Substantia nigra (tissue), 51 donors: ENCODE measurements at places on chromosomes 3 and 15.

GRCh38 chr3:195699860-195700259, 20.9 kb upstream of the MUC20 start:
- no peak for DNase-seq

DNA sequence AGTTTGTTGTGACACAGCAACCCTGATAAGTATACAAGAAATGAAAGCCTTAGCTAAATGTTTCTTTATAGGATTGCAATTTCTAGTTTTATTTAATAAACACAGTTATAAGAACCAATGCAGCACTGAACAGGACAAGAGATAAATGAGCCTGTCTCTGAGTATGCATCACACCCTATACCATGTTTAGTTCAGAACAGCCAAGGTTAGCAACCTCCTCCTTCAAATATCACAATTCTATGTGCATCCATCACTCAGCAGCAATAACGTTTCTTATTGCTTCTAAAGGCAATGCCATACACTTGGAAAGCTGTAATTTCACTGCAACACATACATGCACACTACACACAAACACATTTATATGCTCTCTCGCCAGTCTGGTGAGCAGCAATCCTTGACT, 280.6 kb downstream of the PTPRG start:
- no peak for DNase-seq

GRCh38 chr15:82018201-82018600, 27.6 kb downstream of the MEX3B start:
- DNase-seq, result no peak

DNA sequence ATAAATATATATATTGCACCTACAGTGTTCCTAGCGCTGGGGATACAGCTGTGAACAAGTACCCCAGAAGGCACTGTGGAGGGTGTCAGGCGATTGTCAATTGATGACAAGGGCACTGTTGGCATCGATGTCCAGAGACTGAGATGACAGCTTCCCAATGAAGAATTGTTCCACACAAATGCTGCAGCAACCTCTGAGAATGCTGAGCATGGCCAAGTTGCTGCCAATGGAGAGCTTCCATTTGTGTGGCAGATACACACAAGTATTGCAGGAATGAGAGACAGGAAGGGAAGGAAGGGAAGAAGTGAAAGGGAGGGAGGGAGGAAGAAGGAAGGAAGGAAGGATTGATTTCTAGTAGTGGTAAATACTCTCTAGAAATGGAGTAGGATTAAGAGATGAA, 21.9 kb downstream of the LRTM1 start:
- DNase-seq, result no peak

GRCh38 chr15:41285285-41285684, 47.1 kb downstream of the OIP5 start:
- no peak for DNase-seq

DNA sequence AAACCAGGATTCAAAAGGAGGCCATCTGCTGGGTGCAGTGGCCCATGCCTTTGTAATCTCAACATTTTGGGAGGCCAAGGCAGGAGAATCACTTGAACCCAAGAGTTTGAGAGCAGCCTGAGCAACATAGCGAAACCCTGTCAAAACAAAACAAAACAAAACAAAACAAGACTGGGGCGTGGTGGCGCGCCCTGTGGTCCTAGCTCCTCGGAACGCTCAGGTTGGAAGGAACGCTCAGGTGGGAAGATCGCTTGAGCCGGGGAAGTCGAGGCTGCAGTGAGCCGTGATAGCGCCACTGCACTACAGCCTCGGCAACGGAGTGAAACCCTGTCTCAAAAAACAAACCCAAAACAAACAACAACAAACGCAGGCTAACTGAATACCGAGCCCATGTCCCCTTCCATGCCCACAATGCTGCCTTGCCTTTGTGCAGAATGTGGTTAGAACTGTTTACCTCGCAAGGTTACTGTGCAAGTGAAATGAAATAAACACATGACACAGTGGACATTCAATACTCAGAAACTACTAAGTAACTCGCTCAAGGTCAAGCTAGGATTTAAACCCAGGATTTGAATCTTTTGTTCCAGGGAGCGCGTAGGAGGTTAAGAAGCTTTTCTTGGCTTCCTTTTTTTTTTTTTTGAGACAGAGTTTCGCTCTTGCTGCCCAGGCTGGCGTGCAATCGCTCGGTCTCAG, 766 bp upstream of the EMC4 start:
- no peak for DNase-seq

DNA sequence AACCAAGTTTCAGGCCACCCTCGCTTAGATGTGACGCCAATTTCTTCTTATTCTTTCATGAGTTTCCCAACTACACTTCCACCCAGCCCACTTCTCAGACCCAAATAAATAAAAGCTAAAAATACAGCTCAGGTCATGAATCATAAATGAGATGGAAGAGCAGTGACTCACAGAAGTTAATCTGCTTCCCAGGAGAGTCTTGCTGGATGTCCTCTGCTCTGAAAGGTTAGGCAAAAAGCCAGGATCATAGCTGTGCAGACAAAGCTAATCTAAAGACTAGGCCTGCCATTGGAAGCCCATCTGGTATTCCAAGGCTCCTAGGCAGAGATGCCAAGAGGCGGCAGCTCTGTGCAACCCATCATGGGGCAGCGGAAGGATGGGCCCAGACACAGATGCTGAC, 24.1 kb downstream of the SHC4 start:
- no peak for DNase-seq

DNA sequence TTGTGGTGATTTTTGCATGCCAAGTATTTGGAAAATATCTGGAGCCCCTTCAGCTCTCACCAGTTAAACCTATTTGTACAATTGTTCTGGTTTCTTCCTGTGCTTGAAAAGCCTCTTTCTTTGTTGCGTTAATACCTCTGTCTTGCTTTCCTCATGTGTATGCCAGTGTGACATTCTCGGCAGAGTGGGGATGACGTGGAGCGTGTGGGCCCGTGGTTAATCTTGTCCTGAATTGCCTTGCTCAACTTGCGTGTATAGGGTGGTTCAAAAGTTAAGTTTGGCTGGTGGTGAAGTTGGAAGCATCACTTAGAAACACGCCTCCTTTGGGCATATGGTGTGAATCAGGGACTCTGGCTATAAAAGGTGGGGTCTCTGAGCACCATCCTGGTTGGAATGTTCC, 67.1 kb downstream of the IGF1R start:
- no peak for DNase-seq

DNA sequence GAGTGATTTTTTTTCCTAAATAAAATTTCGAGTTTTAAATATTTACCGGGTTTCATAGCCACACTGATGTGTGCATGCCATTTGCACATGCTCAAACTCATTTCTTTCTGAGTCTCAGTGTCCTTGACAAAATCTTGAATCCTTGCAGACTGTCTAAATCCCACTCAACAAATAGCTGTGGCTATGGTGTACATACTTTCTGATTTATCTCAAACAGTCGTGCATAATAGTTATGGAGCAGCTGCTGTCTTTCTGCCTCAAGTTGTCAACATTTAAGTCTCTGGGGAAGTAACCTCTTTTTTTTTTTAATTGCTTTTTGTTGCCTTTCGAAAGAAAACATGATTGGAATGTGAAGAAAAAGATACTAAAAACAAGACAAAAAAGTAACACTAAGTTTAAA, 52.8 kb upstream of the UTS2B start:
- no peak for DNase-seq

DNA sequence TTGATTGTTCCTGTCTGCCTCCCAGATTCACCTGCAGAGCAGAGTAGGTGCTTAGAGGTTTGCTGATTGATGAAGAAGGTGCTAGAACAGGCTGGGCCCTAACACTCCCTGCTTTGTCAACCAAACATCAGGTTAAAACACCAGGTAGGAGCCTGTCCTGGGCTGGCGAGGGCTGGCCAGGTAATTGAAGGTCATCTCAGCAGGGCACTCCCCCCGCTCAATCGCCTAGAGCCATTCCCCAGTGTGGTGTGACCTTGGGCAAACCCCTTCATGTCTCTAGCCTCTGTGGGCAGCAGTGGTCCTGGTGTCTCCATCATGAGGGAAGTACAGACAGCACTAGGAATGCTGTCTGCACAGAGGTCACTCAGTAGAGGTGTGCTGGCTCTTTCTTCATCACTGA, 88.3 kb downstream of the KLF15 start:
- no peak for DNase-seq

DNA sequence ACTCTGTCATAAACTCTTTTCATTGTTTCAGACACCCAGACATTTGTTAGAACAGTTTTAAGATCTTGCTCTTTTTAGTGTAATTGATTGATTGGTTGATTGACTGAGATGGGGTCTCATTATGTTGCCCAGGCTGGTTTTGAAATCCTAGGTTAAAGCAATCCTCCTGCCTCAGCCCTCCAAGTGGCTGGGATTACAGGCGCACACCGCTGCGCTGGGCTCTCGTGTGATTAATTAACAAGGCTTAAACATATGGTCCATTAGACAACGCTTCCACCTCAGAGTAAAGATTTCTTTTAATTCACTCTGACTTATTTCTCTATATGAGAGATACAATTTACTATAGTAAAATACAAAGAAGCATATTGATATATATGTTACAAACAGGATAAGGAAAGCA, 114.0 kb upstream of the C2CD4B start:
- no peak for DNase-seq

- DNase-seq, result no peak
Measured at GRCh38 chr3:129061888-129062834, 1.6 kb downstream of the GP9 start.

- DNase-seq, result no peak
Measured at GRCh38 chr15:67779549-67780111, 45.7 kb upstream of the SKOR1 start.

DNA sequence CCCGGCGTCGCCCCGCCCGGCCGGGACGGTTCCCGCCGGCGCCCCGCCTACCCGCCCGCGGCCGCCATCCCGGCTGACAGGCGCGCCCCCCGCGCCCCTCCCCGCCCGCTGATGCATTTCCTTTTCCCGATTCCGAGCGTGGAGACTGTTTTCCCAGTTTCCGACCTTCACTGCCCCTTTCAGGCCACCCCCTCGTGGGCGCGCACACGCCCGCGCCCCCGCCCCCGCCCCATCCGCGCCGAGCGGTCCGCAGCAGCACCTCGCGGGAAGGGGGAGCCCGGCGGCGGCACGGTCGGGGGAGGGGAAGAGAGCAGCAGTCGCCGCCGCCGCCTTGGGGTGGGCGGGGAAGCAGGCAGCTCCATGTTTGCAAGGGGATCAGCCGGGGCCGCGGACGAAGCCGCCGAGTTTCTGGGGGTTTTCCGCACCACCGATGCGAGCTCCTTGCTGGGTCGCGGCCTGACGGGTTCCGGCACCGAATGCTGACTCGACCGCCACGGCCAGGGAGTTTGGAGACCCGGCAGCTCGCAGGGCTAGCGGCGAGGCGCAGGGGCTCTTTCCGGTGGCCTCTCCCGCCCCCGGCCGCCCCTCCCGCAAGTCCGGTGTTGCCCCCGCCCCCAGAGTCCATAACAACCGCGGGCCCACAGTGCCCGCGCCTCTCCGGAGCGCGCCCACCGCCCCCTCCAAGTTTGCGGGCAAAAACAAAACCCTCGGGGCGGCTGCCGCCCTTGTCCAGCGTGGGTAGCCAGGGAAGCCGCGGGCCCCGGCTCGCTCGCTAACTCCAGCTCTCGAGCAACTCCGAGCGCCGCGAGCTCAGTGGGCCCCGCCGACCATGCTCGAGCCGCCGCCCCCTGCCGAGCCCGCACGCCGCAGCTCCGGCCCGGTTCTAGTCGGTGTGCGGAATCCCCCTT, 3.2 kb upstream of the SIN3A start:
- peak; percentile 94 for DNase-seq

GRCh38 chr3:53232641-53233377, 23.0 kb downstream of the TKT start:
- DNase-seq, result no peak

GRCh38 chr3:57256844-57257243, 29.3 kb downstream of the APPL1 start:
- no peak for DNase-seq

GRCh38 chr3:171314341-171314740, 145.9 kb downstream of the TNIK start:
- no peak for DNase-seq

- DNase-seq, result no peak
Measured at GRCh38 chr15:83919978-83920510, 266.1 kb downstream of the ADAMTSL3 start.

GRCh38 chr3:12856626-12857025, 15.3 kb upstream of the RPL32 start:
- DNase-seq, result no peak

DNA sequence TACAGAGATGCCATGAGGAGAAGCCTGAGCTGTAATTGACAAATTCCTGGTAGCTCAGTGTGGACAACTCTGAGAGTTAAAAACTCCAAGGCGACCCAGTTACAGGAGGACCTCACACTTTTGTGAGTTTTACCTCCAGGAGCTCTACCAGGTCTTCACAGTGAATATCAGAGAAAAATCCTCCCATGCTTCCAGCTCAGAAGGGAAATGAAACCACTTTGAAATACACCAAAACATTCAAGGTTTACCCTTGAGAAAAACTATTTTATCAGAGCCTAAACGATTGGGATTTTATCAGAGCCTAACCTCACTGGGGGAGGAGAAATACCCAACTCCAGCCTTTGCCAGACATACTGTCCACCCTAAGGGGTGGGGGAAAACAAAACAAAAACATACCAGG, 52.4 kb downstream of the MCCC1 start:
- no peak for DNase-seq

DNA sequence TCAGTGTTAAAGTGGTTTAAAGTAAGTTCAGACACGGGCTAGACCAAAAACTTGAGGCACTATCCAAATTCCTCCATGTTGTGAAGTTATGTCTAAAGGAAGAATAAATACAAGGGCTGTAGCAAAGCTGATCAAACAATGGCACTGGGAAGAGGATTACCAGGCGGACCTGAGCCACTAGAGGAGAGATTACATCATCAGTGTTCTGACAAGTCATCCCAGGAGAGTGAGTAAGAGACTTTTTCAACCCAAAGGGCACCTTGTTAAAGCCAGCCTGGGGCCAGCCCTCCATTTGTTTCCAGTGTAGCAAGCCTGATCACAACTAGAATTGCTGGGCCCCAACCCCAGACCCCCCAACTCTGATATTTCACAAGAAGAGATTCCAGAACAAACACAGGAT, 166.9 kb downstream of the DCLK3 start:
- no peak for DNase-seq

DNA sequence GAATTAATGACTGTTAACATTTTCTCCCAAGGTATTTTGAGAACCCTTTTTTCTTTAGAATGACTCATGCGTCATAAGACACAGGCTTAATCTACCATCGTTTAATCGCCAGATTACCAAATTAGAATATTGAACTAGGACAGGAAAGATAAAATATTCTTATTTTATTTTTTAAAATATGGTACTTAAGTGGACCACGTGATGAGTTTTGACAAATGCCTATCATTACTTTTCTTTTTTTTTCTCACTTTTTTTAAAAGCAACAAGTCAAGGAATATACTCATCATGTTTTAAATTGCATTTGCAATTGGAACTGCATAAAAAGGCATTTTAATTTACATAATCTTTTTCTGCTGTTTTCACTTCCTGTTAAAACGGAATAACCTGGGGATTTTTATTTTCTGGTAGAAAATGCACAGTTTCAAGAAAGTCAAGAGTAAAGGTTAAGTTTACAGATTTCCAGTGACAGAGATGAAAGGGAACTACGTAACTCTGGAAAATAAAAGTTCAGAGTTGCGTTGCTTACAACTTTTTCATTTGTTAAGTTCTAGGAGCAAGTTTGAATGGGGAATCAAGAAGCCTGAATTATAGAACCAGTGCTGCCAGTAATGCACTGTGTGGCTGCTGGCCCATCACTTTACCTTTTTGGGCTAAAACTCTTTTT, 23.6 kb downstream of the SIAH2 start:
- no peak for DNase-seq
